ENCODE measurements at places on chromosomes 2 and 18. TPM values are rescaled to one million over a fixed set of nuclear protein-coding genes. Genes with fewer than 3 reads are reported as not detected.

MAL gene
- polyA plus RNA-seq: 1.8 TPM

GLB1L gene
- polyA plus RNA-seq: 2.1 TPM

ANKRD30B gene
- 0.06 TPM for polyA plus RNA-seq

RESP18 gene
- polyA plus RNA-seq: not detected

OSBPL6 gene
- polyA plus RNA-seq: 0.43 TPM

AFF3 gene
- 0.56 TPM for polyA plus RNA-seq

NDC80 gene
- 0.16 TPM for polyA plus RNA-seq
